Left renal pelvis (tissue), 4 donors: ENCODE measurements at places on chromosomes 11 and 22. TPM values are rescaled to one million over a fixed set of nuclear protein-coding genes. Genes with fewer than 3 reads are reported as not detected.

MIAT gene
- 0.39 TPM for polyA plus RNA-seq

- DNase-seq, result peak; percentile 2
Measured at GRCh38 chr22:29765905-29766631, 739 bp downstream of the ZMAT5 start.

SCUBE1 gene
- polyA plus RNA-seq, result 7.7 TPM

DNA sequence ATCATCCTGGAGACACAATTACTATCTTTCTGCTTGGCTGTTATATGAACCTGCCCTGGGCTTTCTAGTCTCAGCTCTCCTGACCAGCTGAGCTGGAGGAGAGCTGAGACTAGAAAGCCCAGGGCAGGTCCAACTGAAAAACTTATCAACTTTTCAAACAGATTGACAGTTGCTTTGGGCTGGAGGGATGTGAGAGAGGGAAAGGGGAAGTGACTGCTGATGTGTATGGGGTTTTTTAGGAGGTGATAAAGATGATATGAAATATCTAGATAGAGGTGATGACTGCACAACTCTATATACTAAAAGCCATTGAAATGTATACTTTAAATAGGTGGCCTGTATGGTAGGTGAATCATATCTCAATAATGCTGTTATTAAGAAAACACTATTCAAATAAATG lies 60.2 kb upstream of the CHRM4 start:
- no peak for DNase-seq

DNA sequence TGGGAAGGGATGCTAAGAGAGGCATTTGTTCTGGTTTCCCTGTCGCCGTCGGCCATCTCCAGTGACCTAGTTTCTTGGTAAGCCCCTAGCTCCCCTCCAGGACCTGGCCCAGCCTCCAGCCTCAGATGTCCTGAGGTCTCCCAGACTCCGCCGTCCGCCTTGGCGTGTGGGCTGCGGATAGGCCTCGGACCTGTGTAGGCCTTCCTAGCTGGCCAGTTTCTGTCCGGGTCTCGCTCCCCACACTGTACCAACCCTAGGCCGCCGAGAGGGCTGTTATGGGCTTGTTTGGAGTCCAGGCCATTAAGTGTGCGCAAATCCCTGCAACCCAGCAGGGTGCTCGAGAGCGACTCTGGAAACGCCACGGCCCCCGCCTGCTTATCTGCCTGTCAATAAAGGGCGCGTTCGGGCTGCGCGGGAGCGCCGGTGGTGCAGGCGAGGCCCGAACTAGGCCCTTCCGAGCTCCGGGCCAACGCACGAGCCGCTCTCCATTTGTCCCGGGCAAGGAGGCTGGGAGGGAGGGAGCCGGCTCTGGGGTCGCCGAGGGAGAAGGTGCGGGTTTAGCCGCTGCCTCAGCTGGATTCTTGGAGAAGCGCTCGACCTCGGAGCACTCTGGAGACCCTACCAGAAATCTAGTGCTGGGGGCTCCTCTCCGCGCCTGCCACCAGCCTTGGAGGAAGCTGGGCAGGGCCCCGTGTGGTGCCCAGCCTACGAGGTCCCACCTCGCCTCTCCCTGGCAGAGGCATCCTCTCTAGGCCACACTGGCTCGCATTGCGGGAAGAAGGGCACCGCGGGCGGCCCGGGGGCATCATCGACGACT lies 8.7 kb upstream of the PAX6 start:
- no peak for DNase-seq

OR9G1 gene
- polyA plus RNA-seq, result not detected

DNA sequence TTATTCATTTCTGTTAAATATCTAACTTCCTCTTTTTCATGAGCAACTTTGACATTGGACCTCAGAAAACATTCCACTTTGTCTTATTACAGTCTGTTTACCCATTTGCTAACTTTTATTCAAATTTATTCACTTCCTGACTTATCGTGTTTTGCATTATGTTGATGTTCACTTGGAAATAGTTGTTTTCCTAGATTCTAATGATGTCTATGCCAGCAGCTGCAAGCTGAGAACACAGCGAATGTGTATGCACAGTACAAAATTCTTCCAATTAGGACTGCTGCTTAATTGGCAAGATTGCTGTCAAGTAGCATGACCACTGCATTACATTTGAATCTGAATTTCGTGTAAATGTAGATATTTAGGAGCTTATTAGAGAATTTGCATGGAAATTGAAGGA lies 61.5 kb upstream of the GRIA4 start:
- DNase-seq, result no peak

- no peak for DNase-seq
Measured at GRCh38 chr11:2208691-2209369, 37.2 kb upstream of the TH start.

UBQLNL gene
- 0.52 TPM for polyA plus RNA-seq

RAB36 gene
- polyA plus RNA-seq, result 6.8 TPM

DNA sequence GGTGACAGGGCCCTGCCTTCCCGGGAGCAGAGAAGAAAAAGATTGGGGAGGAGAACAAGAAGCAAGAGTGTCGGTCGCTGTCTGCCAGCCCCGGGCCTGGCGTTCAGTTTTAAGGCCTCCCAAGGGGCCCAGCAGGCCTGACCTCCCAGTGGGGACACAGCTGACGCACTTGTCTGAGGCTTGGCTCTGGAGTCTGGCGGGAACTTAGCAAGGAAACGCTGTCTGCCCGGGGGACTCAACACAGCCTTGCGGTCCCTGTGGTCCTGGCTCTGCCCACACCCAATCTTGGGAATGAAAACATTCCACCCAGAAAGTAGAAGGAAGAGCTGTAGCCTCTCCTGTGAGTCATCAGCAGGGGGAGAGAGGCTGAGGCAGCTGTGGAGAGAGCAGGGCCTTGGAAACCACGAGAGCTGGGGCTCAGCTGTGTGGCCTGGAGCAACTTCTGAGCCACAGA lies 54.4 kb downstream of the TRAF6 start:
- no peak for DNase-seq

DNA sequence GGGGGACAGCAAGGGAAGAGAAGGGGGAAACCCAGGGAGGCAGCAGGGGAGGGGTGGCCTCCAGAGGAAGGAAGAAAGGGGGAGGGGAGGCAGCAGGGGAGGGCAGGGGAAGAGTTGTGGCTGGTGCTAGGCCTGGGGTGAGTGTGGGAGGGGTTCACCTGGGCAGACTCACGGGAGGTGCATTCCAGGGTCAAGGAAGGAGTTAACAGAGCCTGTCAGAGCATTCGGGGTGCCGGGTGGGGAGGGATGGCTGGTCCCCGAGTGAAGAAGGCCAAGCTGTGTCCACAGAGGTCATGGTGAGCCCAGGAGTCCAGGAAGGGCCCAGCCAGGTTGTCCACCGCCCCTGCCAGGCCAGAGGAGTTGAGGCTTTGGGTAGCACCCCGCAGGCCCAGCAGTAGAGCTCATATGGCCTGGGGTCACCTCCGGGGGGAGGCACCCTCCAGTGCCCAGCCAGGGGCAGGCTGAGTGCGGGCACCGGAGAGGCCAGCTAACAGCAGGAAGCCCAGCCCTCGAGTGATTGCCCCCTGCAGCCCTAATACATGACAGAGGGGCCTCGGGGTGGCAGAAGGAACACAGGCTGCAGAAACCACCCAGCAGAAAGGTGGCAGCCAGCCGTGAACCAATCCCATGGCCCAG lies 31.1 kb upstream of the PPARA start:
- DNase-seq, result no peak

GRCh38 chr22:44664149-44664548 lies 37.9 kb upstream of the PRR5 start:
- DNase-seq, result no peak

DNA sequence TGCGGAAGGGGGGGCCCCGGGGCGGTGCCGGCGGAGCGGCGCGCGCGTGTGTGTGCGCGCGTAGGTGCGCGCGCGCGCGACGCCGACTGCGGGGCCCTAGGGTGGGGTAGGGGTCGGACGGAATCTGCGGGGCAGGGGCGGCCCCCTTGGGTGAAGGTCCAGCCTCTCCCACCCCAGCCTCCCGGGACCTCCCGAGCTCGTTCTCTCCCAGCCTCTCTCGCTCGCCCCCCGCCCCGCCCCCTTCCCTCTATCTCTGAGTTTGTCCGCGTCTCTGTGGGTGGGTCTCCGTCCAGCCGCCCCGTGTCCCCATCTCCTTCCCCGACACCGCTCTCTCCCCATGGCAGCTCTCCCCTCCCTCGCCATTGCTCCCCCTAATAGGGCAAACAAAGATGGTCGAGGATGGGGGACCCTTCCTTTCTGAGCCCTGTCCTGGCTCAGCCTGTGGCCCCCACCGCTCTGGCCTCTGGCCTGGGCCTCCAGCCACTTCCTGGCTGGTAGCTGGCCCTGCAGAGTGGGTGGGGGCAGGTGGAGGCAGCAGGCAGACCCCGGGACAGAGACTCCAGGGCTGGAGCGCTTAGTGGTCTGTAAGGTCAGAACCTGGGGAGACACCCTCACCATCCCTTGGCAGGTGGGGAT lies 33.0 kb upstream of the PRR5 start:
- DNase-seq, result no peak

CALCB gene
- 2.8 TPM for polyA plus RNA-seq

- no peak for DNase-seq
Measured at GRCh38 chr11:77152846-77153245, 24.8 kb downstream of the MYO7A start.

GRCh38 chr11:65479184-65480145 lies 19.4 kb upstream of the MALAT1 start:
- DNase-seq, result no peak

SORL1 gene
- polyA plus RNA-seq, result 57.3 TPM

DNA sequence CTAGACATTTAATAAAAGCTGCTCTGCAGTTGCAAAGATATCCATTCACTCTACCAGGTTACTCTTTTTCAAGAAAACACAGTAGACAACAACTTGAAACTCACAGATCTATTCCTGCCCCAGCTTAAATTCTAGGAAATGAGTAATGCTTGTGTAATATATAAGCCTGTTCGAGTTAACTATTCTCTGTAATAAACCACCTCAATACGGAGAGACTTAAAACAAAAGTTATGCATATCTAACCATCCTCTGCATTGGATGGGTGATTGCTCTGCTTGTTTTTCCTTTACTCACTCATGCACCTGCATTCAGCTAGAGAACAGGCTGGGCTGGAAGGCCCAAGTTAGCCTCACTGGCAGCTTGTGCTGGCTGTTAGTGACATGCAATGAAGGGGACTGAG lies 13.3 kb downstream of the LRRC4C start:
- DNase-seq, result no peak

- DNase-seq, result no peak
Measured at GRCh38 chr11:104060820-104061219, 24.4 kb downstream of the DDI1 start.

DNA sequence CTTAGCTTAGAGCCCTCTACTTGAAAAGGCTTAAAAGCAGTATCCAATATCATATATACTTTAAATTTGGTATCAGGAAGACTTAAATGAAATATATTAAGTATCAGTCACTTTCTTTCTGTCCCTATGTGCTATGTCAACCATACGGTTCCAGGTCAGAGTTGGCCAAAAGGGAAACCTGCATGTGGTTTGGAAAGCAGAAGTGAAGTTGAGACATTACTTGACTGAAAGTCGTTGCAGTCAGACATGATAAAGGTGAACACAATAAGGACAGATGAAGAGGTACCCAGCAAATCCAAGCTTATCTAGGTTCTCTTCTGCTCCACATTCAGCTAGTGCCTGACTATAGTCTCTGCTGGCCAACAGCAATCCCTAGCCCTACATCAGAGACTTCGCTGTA lies 336.8 kb downstream of the KCNA4 start:
- no peak for DNase-seq

GRCh38 chr22:45805413-45805812 lies 133.8 kb downstream of the ATXN10 start:
- no peak for DNase-seq

GRCh38 chr22:36662981-36663380 lies 40.6 kb downstream of the CACNG2 start:
- DNase-seq, result no peak

BLID gene
- polyA plus RNA-seq, result not detected

- DNase-seq, result no peak
Measured at GRCh38 chr22:43277987-43278601, 65.1 kb downstream of the SCUBE1 start.

GRCh38 chr22:31544481-31545480 lies 48.4 kb downstream of the SFI1 start:
- no peak for DNase-seq
